ENCODE measurements at places on chromosomes 2 and 18.

- DNase-seq = peak; percentile 71
Measured at GRCh38 chr2:231612456-231613330, 20.0 kb downstream of the TEX44 start.

- DNase-seq = no peak
Measured at GRCh38 chr18:59631583-59632181, 65.5 kb downstream of the CCBE1 start.

DNA sequence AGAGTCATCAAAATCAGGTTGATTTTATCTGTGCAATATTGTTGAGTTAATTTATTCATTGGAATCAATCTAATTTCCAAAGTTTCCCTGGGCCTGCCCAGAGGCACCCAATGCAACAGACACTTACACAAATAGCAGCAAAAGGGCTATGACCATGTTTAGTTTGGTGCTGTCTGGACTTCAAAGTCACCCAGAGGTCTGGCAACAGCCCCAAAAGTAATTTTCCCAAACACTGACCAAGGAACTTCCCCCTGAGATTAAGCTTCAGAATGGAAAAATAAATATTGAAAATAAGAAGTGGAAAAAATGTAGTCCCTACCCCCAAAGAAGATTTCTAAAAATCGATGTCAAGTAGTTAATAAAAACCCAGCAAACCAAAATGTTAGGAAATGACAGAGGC lies 70.9 kb upstream of the RNF152 start:
- DNase-seq = no peak

DNA sequence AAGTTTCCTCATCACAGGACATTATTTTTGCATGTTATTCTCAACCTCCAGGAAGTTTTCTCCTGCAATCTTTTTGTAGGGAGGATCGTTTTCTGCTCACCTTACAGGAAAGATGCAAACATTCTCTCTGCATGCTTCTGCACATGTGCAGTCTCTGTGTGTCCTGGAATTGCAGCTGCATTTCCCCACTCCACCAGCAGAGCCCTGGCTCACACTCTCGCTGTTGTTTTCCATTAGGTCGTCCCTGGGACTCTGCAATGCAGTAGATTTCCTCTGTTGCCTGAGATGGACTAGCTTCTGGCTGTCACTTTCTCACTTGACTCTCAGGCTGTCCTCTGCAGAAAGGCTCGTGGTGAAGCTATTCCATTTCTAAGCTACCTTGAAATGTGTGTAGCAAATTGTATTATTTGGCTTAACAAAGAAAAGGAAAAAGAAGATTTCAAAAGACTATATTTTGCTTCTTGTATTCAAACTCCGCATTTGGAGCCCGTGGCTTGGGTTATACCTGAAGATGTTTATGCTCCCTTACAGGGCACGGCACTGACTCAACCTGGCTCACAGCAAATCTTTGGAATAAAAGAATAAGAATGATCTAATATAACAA lies 346.7 kb downstream of the RAD51AP2 start:
- DNase-seq = no peak

GRCh38 chr2:135638825-135639224 lies 102.8 kb upstream of the UBXN4 start:
- DNase-seq = no peak

DNA sequence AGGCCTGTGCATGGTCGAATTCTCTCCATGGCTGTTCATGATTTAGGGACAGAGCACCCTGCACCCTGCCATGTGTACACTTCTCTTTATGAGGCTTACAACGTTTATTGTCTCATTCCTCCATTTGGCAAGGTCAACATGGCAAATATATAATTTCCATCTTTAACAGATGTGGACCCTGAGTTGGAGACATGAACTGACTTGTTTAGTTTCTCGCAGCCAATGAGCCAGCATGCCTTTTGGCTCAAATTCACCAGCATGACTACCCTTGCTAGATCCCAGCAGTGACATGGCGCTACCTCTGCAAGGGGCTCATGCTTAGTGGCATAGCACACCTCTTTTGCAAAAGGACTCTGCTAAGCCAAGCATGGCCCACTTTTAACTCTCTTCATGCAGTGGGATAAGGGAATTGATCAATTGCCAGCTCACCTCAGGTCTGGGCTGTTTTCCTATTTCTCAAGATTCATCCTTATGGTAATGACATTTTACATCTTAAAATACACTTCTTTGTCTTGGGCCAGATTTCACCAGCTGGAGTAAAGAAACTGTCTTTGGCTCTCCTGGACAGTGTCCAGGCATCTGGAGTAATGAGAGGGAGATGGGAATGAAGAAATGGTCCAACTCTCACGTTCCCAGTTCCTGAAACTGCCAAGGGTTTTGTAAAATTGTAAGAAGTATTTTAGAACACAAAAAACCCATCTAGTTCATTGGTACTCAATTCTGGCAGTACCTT lies 159.5 kb downstream of the SETBP1 start:
- no peak for DNase-seq

GRCh38 chr18:50869150-50869549 lies 9.8 kb upstream of the ME2 start:
- peak; percentile 60 for DNase-seq

DNA sequence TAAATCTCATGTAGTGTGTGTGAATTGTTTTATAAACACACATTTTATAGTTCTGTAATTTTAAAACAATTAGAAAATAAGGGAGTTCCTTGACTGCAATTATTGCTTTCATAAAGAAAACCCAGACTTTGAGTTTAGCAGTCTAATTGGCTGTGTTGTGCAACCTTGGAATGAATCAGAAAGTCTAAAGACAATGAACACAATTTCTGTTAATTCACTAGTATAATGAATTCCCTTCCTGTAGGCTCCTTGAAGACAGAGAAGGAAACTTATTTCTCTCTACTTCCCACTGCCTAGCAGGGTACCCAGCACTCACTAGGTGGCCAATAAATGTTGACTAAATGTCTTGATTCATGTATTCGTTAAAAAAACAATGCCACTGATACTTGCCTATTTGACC lies 79.9 kb downstream of the ANTXR1 start:
- no peak for DNase-seq

GRCh38 chr2:181810823-181811695 lies 80.5 kb upstream of the ITPRID2 start:
- no peak for DNase-seq

GRCh38 chr18:74856434-74856833 lies 258.8 kb downstream of the ZNF407 start:
- no peak for DNase-seq

DNA sequence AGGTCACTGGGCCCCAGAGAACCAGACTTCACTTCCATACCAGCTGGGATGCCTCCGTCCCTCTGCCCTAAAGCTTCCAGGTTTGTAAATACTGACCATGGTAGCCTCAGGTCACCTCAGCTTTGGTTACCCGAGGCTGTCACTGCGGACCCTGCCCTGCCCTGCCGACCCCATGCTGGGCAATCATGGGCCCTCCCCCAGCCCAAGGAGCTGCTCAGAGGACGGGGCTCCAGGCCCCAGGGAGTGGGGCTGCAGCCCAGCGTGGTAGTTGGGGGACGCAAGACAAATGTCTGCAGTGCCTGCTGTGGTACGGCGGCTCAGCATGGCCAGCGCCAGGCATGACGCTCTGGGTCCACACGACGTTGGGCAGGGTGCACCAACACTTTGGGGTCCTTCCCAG lies 25.3 kb downstream of the RAMP1 start:
- no peak for DNase-seq

DNA sequence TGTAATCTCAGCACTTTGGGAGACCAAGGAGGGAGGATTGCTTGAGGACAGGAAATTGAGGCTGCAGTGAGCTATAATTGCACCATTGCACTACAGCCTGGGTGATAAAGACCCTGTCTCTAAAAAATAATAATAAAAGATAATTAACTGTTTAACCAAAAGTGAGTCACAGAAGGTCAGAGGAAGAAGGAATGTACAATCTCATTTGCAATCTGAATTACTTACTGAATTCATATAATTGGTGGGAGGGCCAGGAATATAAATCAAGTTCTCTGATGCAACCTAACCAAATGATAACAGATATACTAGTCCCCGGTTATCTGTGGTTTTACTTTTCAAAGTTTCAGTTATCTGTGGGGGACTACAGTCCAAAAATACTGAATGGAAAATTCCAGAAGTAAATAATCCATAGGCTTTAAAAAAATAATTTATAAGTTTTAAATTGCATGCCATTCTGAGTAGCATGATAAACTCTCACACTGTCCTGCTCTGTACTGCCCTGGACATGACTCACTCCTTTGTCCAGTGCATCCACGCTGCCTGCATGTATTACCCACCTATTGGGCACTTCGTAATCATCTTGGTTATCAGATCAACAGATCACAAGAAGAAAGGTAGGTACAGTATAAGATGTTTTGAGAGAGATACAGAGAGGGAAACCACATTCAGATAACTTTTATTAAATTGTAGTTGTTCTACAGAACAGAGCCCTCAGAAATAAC lies 12.8 kb upstream of the MATN3 start:
- no peak for DNase-seq

- DNase-seq = peak; percentile 69
Measured at GRCh38 chr2:121095257-121096080, 189.5 kb downstream of the TFCP2L1 start.

- DNase-seq = no peak
Measured at GRCh38 chr18:59787998-59788790, 91.0 kb upstream of the CCBE1 start.

DNA sequence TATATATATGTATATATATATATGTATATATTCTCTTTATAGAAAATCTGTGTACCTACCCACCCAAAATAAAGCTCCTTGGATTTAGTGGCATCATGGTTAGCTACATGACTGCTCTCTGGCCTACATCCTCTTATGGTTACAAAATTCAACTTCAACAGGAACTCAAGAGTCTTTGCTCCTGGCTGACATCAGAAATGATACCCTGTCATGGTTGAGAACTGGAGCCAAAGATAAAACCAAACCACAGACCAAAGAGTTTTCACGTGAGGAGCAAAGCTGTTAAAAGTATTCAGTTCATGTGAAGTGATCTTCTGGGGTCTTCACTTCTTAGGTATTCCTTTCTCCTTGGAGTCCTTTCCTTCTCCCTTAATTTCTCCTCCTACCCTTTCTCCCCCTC lies 476.3 kb downstream of the SOX11 start:
- no peak for DNase-seq

DNA sequence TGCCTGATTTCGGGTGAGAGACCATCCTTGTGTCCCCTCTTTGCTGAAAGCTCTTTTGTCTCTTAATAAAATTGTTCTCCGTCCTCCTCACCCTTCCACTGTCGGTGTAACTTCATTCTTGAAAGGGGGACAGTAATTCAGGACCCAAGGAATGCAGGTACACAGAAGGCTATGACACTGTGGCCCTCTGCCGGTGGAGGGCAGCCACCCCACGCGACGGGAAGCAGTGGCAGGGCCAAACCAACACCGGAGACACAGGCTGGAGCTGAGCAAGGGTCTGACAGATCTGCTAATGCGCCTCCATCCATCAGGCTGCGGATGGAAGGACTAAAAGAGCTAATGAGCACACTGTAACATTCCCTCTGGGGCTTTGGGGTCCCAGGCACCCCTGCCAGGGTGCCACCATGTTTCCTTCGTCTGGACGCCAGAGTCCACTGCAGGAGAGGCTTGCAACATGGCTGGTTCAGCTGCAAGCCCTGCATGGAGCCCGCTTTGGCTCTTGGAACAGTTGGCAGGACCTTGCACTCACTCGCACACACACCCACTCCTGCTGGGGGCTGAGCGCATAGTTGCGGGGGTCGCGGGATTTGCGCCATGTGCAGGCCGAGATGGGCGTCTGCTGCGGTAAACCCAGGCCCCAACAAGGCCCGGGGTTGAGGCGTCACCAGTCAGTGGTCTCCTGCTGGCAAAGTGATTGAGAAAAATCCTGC lies 544.1 kb upstream of the CDH7 start:
- DNase-seq = no peak

- peak; percentile 38 for DNase-seq
Measured at GRCh38 chr18:48662011-48662661, 123.3 kb downstream of the CTIF start.

DNA sequence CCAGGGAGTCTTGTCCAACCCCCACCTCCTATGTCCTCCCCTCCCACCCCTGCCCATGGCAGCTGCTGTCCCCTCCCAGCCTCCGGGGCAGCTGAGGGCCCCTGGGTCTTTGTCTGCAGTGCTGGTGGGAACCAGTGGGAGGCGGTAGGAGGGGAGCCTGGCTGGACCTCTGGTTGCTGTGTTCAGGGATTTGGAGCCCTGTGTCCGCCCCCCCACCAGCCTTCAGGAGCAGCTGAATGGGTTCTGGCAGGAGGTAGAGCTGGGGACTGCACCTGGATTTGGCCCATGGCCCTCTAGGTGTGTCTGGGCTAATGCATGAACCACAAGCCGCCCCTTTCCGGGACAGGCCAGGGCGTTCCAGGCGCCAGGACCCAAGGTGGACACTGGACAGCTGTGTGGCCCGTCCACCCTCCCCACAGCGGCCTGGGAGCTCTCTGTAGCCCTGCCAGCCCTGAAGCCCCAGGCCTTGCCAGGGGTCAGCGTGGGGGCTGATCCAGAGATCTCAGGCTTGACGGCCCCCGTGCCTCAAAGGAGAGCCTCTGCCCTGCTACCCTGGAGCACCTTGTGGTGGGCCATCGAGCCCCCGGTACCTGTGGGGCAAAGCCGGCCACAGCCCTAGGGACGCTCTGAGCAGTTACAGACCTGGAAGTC lies 25.4 kb downstream of the GPC1 start:
- no peak for DNase-seq

DNA sequence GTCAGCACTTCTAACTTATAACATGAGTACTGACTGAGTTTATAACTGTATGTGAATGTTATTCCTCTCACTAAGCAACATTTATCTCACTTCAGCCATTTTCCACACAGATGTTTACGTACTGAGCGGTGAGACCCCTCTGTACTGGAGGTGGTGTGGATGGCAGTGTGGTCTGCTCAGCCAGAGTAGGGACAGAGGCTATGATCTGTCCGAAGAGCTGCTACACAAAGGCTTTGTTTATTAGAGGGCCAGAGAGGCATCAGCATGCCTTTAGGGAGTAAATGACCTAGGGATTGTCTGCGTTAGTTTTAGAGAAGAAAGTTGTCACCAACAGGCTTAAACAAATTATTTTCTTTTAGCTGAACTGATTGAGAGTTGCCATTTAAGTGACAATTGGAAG lies 23.2 kb upstream of the TACR1 start:
- no peak for DNase-seq

DNA sequence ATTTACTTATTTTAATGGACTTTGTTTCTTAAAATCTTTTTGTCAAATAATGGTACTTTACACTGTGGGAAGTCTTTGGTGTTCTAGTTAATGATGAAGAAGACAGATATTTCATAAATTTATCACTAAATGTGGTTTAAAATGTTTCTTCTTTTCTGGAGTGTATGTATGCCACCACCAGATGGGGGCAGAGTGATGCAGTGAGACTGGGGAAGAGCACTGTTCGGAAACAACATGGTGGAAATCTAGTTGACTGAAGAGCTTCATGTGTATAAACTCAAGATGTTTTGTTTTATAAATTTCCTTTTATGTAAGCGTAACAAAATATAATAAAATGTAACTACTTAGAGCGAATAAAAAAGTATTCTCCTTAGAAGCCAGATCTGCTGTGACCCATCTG lies 195.1 kb downstream of the KCNE4 start:
- DNase-seq = peak; percentile 1

DNA sequence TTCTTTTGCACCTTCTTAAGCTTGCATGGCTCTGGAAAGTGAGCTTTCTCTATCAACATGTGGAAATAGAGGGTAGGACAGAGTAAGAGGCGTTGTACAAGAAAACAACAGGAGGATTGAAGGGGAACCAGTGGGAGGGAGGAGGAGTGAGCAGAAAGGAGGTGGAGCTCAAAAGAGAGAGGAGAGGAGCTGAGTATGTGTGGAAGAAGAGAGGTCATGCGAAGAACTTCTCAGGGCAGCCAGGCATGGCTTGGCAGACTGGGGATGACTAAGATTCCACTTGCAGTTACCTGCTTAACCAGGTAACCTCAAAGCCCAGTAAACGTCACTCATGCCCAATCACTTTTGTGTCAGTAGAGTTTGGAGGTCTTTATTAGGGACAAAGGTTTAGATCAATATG lies 105.1 kb downstream of the BCL2L11 start:
- no peak for DNase-seq
